CD4-positive, alpha-beta T cell treated with Interleukin-1 beta for 1 hour (primary cell): ENCODE measurements at places on chromosomes 4 and X.

DNA sequence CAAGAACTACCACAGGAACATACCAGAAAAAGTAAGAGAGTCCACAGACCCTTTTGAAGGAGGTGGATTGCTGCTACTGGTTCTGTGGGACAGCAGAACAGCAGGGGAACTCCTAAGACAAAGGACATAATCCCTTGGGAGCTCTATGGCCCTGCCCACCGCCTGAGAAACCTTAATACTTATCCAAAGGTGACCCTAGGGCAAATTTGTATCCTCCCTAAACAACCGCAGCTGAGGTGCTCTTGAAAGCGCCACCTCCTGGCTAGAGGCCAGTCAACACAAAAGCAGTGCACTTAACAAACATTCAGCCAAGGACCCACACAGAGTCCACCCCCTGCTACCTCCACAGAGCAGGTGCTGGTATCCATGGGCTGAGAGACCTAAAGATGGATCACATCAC lies 136.8 kb downstream of the ADAM29 start:
- DNase-seq = no peak

GRCh38 chr4:95290702-95291101 lies 258.1 kb downstream of the UNC5C start:
- no peak for DNase-seq

DNA sequence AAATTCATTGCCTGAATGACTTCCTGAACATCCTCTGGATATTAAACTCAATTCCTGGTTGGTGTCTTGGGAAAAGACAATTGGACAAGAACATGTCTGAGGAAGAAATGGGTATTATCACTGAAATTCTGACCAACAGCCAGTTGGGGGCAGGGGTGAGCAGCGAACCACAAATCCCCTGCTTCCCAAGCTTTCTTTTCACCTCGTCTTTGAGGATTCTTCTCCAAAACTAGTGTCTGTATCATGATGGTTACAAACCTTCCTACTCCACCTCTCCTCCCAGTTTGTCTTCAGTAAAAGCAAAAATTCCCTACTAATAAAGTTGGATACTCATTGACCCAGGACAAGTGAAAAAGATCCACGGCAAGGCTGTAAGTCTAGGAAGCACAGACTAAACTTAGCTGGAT lies 48.3 kb upstream of the WDR1 start:
- DNase-seq = peak; percentile 5

- DNase-seq = no peak
Measured at GRCh38 chrX:10159145-10159468, 2.3 kb downstream of the CLCN4 start.

- DNase-seq = no peak
Measured at GRCh38 chr4:90211174-90211573, 84.0 kb downstream of the CCSER1 start.

GRCh38 chr4:146283758-146284651 lies 69.7 kb downstream of the REELD1 start:
- DNase-seq = no peak

- DNase-seq = no peak
Measured at GRCh38 chrX:109716431-109717028, 16.5 kb downstream of the ACSL4 start.

DNA sequence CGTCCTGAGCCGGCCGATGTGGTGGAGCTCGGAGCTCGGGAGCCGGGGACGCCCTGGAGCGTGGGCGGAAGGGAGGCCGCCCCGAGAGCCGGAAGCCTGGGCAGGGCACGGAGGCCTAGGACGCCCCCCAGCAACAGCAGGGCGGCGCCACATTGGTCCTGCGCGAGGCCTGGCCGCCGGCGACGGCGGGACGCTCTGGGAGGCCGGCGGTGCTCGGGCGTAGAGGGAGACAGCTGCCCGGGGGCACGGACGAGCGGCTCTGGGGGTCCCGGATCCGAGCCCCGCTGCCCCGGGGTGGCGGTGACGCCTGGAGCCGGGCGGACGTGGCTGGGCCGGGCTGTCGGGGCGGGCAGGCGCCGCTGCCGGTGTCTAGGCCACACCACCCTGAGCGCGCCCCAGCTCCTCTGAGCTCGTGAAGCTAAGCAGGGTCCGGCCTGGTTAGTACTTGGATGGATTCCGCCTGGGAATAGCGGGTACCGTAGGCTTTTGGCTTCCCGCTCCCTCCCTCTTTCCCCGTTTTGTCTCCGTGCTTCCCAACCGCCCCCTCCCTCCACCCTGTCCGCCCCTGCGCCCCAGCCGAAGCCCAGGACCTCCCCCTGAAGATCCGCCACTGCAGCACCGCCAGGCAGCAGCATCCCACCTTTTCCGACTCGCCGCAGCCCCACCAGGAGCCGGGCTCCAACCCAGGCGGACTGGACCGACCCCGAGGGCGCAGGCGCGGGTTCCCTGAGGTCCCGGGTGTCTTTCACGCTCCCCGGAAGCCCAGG lies 12.1 kb downstream of the FRG2 start:
- DNase-seq = no peak

DNA sequence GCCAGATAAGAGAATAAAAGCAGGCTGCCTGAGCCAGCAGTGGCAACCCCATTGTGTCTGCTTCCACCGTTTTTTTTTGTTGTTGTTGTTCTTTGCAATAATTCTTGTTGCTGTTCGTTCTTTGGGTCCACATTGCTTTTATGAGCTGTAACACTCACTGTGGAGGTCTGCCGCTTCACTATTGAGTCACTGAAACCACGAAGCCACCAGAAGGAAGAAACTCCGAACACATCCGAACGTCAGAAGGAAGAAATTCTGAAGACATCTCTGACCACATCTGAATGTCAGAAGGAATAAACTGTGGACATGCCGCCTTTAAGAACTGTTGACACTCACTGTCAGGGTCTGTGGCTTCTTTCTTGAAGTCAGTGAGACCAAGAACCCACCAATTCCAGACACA lies 110.5 kb downstream of the PCDH18 start:
- no peak for DNase-seq

- no peak for DNase-seq
Measured at GRCh38 chr4:136558940-136559494, 973.3 kb downstream of the PCDH18 start.

DNA sequence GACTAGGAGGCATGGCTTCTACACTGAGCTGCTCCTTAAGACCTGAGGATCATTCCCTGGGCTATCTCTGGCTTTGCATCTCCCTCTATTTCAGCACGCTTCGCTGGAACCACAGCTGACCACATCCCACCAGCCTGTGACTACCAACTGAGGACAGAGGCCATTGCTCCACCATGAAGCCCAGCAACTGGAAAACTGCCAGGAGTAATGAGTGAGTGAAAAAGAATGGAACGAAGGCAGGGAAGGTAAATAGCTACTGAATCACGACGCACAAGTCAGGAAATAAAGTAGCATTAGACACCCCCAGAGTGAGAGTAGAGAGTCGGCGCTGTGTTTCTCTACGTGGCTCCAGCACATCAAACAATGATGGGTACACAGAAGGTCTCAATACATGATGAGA lies 314.7 kb downstream of the LDB2 start:
- no peak for DNase-seq

GRCh38 chr4:117654079-117654478 lies 380.2 kb upstream of the NDST3 start:
- DNase-seq = no peak

DNA sequence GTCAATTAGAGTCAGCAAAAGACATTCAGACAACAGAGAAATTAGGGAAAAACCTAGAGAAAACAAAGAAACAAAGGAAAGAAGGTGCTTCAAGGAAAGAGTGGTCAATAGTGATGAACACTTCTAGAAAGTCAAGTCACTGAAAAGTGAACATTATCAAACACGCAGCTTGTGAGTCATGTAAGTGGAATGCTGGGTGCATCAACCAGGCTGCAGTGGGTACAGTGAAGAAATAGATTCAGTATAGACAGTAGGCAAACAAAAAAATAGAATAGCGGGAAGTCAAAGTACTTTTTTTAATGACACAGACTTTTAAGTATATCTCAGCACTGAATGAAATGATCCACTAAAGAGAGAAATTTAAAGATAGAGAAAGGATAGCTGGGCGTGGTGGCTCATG lies 245.8 kb downstream of the ARHGAP24 start:
- no peak for DNase-seq

- no peak for DNase-seq
Measured at GRCh38 chr4:118941149-118941548, 52.5 kb downstream of the SYNPO2 start.

DNA sequence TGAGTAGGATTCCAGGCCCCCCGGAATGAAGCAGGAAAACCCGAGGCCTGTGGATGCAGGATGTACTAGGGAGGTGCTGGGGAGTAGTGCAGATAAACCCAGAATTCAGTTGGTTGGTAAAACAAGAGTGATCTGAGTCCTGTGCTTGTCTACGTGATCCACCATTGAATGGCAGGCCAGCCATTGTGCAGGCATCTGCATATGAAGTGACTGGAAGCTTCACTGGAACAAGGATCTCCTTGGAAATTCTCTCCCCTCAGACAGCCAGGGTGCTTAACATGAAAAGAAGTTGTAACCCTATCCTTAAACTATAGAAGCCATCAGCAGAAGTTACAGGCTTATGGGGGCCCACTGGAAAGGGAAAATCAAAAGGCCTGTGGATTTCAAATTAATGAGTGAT lies 656 bp upstream of the GSPT2 start:
- DNase-seq = no peak

DNA sequence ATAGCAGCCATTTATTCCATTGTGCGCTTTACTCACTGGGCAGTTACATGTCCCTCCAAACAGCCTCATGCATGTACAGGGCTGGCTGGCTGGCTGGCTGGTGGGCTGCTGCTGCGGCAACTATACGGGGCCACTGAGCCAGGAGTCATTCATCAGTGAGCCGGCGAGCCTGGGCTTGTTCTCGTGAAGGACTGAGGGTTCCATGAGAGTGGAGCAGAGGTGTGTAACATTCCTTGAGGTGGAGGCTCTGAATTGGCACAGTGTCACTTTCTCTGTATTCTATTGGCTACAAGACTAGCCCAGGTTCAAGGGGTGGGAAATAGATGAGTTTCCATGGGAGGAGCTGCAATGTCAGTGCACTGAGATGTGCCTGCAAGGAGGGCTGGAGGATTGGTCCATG lies 89.1 kb downstream of the ARHGAP10 start:
- no peak for DNase-seq

GRCh38 chrX:143998261-143998660 lies 114.4 kb downstream of the UBE2NL start:
- DNase-seq = no peak

GRCh38 chr4:7830747-7831146 lies 108.9 kb downstream of the AFAP1 start:
- DNase-seq = no peak

DNA sequence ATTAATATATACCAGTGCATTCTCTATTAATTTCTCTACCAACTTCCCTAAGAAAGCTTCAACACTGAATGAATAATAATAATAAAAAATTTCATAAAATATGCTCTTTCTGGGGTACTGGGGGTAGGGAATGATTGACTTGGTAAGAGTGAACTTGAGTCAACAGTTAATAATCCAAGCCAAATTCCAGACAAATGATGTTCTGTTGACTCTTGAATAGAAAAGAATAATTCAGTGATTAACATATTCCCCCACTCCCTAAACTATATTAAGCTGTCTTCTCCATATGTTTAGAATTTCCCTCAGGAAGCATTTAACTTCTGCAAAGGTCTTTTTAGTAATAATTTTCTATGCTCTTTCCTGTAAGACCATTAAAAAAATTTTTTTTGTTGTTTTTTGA lies 12.3 kb downstream of the PGRMC2 start:
- DNase-seq = no peak

- DNase-seq = no peak
Measured at GRCh38 chr4:138859254-138859653, 156.3 kb upstream of the NOCT start.

- DNase-seq = no peak
Measured at GRCh38 chr4:158316264-158316663, 106.0 kb downstream of the TMEM144 start.

GRCh38 chr4:147299205-147299604 lies 181.7 kb upstream of the EDNRA start:
- DNase-seq = no peak

DNA sequence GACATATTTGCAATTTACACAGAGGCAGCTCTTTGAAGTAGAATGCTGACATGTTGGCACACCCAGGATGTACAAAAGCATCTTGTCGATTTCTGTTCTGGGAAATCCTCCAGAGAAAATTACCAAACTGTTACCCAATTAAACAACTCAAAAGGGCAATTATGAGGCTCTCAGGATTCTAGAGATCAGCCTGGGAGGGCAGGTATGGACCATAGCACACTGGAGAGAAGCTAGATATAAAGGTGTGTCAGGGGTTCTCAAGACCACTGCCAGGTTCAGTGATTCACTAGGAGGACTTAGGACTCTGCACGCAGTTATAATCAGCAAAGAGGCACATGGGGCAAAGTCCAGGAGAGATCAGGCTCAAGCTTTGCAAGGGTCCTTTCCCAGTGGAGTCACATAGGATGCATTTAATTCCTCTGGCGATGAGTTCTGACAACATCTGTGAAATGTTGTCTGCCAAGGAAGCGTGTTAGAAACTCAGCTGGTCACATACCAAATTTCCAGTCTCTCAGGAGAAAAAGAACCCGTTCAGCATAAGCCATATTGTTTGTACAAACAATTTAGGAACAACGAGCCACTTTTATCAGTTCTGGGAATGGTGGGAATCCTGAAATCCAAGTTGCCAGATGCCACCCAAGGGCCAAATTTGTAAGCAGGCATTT lies 100.8 kb downstream of the SYTL5 start:
- DNase-seq = no peak

GRCh38 chr4:73869130-73870055 lies at the start of gene CXCL1:
Gene CXCL1, plus strand, starts transcription at chr4:73869393. Its CDS starts 78 bp downstream, at chr4:73869471.
- DNase-seq = peak; percentile 3

DNA sequence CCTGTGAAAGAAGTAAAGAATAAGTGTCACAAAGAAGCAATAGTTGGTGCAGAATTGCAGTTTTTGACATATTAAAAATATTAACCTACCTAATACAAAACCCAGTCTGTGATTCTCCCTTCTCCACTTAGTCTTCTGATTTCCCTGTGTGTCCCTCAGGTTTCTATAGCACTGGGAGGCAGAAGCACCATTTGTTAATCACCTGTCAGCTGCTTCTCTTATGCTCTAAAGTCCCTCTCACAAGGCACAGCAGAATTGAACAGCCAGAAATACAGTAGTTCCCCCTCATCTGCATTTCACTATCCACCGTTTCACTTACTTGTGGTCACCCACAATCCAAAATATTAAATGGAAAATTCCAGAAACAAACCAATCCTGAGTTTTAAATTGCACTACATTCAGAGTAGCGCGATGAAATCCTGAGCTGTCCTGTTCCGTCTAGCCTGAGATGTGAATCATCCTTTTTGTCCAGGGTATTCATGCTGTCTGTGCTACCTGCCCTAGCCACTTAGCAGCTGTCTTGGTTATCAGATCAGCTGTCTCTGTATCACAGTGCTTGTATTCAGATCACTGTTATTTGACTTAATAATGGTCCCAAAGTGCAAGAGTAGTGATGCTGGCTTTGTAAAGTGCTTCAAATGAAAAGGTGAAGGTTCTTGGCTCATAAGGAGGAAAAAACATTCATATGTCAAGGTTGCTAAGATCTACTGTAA lies 984.1 kb upstream of the GRID2 start:
- no peak for DNase-seq
